ENCODE measurements at places on chromosomes 4 and X.

DNA sequence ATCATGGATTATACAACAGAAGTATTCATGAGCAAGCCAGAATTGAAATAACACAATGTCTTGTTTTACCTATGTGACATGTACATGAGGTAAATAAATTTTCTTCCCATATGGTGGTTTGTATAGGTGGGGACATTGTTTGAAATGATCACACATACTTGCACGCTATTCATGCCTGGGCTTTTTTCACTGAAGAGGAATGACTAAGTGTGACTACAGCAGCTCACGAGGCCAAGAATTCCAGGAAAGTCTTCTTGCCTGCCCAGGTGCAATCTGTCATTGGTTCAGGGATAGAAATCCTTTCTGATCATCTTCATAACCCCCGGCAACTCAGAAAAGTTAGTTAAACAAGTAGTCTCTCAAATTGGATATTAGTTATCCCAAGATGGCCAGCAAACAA is 36.3 kb upstream of the AREG start:
- DNase-seq, result no peak

- no peak for DNase-seq
Observed at GRCh38 chr4:137543198-137543597, 10.9 kb upstream of the PCDH18 start.

GRCh38 chrX:43211570-43211969 is 433.6 kb upstream of the PPP1R2C start:
- no peak for DNase-seq

GRCh38 chrX:71525316-71525715 is 7.6 kb upstream of the OGT start:
- DNase-seq, result no peak

GRCh38 chr4:57158221-57158620 is 48.0 kb upstream of the IGFBP7 start:
- DNase-seq, result no peak

DNA sequence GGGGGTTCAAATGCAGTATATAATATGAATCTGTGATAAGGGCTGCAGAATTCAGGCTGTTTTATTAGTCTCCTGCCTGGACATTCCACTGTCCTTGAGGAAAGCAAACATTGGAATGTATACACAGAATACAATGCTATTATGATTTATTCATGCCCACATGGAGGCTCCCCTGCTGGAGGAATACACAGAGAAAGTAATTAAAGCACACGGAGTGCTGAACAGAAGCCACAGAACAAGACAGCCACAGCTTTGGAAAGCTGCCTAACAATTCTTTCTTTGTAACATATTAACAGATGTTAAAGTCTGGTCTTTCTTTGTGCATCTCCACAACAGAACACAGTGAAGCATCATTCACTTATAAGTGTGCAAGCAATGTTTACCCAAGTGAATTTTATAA is 155.8 kb downstream of the ARAP2 start:
- DNase-seq, result no peak

DNA sequence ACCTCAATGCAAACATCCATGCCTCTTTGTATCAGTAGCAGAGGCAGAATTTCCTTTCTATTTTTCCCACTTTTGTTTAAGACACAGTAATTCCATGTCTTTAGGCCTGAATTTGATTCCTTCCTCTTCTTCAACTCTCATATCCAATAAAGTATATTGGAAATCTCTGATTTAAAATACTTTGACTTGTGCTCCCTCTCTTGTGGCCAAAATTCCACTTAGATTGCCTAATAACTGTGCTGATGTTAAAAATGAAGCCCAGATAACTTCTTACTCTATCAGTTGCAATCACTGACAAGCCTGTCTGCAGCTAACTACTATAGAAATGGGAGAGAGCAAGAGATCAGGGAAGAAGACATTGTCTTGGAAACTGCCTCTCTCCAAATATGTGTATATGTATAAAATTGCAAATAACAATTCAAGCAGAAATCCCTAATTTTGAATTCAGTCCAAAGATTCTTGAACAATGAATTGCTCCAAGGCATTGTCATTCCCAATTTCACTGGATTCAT is 163.5 kb upstream of the SPIN4 start:
- no peak for DNase-seq

DNA sequence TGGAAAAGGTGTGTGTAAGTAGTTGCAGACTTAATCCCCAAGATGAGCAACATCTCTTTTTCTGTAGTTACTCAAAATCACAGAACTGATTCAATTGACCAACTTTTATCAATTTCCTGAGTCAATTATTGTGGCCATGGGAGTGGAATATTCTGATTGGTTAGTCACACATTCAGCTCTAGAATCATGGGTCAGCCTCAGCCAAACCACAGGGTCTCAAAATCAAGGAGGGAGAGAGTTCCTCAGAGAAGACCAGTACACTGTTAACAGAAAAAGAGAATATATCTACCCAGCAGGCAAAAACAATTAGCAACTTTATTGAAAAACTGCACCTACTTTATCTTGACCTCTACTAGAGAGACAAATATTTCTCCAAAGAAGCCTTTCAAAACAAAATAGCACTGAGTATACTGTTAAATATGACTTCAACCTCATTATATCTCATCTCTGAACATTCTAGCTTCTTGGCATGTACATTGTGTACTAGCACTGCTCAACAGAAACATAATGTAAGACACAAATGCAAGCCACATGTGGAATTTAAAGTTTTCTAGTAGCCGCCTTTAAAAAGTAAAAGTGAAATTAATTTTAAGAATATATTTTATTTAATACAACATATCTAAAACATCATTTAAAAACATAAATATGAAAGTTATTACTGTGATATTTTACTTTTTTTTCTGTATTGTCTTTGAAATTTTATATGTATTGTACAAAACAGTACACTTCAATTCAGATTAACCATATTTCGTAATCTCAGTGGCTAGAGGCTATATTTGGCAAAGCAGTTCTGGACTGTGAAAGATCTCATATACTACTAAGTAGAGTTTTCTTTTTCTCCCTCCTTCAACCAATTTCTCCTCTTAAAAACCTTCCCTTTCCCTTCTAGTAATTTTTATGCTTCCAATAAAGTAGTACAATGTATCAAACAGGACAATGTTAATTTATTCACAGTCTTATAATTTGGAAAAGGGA is 11.8 kb upstream of the LCORL start:
- DNase-seq, result no peak

GRCh38 chrX:108737754-108738153 is 1.4 kb upstream of the IRS4 start:
- no peak for DNase-seq

DNA sequence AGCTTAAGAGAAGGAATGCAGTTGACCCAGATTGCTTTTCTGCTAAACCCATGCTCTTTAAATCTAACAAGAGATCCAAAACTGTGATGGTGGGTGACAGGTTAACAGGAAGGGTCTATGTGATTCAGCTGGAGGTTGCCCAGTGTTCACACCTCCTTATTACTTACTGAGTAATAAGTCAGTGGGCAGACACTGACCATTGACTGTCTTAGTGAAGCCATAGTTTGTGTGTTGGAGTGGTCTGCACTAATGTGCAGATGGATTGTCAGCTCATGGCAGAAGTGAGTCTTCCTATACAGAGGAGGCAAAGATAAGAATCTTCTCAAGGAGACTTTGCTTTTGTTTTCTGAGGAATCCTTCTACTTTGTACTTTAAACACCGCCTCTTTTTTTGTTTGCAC is 15.2 kb upstream of the RUFY3 start:
- DNase-seq, result no peak

- no peak for DNase-seq
Observed at GRCh38 chrX:114841051-114841450, 176.4 kb downstream of the IL13RA2 start.

GRCh38 chrX:78329486-78329885 is 2.1 kb upstream of the CYSLTR1 start:
- no peak for DNase-seq

- no peak for DNase-seq
Observed at GRCh38 chr4:79366422-79366821, 40.6 kb upstream of the NAA11 start.

GRCh38 chr4:33357121-33357520 is 2637.0 kb downstream of the PCDH7 start:
- no peak for DNase-seq

DNA sequence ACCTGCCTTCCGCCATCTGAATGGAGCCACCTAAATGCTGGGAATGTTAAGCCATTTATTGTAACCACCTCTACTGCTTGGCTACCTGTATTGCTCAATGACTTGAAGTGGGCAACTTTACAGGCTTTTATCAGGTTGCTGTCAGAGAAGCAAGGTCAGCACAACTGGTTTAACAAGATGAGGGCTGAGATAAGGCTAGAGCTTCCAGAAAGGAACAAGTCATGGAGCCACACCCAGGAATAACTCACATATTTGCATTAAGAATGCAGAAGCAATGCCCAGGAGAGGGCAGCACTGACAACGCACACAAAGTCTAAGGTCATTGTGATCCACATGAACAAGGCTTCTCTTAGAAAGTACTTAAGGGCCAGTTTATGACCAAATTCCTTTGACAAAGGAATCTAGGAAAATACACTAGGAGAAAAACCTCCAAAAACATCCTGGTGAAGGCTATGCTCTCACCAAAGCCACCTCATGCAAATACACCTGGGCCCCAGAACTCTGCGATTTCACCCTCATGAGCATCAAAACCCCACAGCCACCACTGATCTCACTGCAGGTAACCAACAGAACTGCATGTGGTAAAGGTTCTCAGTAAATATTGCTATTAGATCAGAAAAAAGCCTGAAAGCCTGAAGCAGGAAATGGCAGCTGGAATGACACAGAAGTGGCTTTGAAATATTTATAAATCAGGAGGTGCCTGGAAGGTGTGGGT is 15.0 kb upstream of the STS start:
- no peak for DNase-seq

- no peak for DNase-seq
Observed at GRCh38 chr4:38119668-38120385, 159.6 kb downstream of the PTTG2 start.

GRCh38 chr4:132981611-132982010 is 167.5 kb upstream of the PCDH10 start:
- no peak for DNase-seq
